ENCODE measurements at places on chromosomes 13 and 19. TPM values are rescaled to one million over a fixed set of nuclear protein-coding genes. Genes with fewer than 3 reads are reported as not detected.

Gene PRTN3
- total RNA-seq = not detected

Gene DCT
- total RNA-seq = not detected

GRCh38 chr19:6750062-6750461, 10.6 kb downstream of the TRIP10 start:
- no peak for DNase-seq

GRCh38 chr13:66558506-66558905, 671.6 kb downstream of the PCDH9 start:
- DNase-seq = no peak

DNA sequence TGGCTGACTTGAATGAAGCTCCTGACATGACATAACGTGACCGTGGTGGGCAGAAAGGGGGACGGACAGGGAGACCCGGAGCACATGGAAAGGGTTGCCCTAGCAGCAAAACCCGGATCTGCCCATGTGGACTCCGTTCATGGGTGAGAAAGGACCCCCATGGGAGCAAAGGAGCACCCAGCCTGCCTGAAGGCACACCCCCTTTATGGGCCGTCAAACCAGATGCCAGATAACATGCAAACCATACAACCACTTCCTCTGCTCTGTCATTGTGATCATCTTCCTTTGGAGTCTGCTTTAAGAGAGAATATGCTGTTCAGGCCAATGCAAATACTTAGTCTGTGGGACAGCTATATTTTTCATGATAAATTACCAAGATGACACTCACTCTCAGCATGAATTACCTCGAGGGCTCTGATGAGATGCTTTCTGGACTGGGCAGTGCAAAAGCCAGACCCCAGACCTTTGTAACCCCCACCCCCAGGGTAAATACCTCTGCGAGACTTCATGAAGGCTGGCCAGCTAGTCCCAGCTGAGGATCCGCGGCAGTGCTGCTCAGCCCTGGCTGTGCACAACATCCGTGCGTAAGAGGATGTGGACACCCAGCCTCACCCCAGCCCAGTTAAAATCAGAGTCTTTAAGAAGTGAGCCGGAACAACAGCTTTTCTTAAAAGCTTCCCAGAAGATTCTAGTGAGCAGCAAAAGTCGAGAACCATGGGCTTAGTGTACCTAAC, 126.6 kb downstream of the USP12 start:
- peak; percentile 87 for DNase-seq

DNA sequence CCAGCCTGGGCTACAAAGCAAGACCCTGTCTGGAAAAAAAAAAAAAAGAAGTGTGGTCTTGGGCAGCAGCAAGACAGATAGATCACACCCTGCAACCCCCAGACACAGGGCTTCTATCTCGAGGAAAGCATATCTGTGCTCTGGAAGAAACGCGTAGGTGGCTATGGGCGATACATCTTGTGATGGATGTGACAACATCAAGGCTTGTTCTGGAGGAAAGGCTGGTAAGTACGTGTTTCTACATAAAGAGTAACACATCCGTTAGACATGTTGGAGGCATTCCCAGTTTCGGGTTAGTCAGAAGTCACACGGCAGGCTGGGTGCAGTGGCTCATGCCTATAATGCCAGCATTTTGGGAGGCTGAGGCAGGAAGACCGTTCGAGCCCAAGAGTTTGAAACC, 6.6 kb upstream of the DHDH start:
- DNase-seq = no peak

- no peak for DNase-seq
Observed at GRCh38 chr19:38004186-38004520, 97.1 kb downstream of the SIPA1L3 start.

DNA sequence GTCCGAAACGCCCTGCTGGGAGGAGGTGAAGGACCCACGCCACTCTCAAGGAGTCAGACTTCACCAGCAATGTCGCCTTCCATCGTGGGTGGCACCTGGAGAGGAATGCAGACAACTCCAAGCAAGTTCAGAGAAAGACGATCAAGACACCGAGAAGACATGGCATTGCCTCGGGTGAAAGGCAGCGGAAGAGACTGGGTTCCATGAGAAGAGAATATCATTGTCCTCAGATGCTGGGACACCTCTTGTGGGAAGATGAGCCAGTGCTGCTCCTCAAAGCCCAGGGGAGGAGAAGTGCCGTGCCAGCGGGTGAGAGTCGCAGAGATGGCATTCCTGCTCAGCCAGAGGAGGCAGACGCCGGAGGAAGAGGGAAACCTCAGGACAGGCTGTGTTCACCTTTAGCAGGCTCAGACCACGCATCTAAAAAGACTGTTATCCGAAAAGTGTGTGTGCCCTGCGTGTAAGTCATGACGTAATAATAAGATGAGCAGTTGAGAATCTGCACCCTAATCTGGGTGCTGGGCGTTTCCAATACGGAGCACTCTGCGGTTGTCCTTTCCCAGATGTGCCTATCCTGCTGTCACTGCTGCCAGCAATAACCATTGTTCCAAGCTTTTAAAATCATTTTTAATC, 144.6 kb upstream of the SPACA7 start:
- DNase-seq = no peak

All from Karpas-422 (cell line).